GM18507 (cell line): ENCODE measurements at places on chromosomes 12 and 14.

DNA sequence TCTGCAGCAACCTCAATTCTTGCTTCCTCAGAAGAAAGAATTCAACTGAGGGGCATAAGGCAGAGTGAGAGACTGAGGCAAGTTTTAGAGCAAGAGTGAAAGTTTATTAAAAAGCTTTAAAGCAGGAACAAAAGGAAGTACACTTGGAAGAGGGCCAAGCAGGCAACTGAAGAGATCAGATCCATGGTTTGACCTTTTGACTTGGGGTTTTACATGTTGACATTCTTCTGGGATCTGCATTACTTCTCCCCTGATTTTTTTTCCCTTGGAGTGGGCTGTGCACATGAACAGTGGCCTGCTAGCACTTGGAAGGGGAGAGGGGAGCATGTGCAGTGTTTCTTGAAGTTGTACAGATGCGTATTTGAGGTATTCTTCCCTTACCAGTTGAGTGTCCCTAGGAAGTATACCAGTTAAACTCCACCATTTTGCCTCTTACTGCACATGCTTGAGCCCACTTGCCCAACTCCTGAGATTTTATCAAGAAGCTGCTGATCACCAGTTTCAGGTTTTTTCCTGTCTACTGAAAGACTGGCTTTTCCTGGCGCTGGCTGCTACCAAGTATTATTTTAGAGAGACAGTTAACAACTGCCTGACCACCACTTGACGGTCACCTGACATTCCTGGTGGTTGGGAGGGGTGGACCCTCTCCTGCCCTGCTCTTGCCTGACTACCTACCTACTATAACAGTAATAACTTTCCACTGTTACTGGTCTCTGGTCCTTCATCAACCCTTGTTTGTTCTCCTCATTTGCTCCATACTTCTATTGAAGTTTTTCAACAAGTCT lies 26.0 kb upstream of the TMTC2 start:
- no peak for DNase-seq

- DNase-seq, result no peak
Observed at GRCh38 chr12:15599266-15600037, 189.7 kb downstream of the EPS8 start.

GRCh38 chr12:22396735-22397134 lies 62.2 kb upstream of the ST8SIA1 start:
- DNase-seq, result no peak

GRCh38 chr14:32430326-32430725 lies 101.2 kb downstream of the AKAP6 start:
- no peak for DNase-seq

GRCh38 chr12:47887529-47887928 lies 17.3 kb downstream of the VDR start:
- DNase-seq, result no peak

DNA sequence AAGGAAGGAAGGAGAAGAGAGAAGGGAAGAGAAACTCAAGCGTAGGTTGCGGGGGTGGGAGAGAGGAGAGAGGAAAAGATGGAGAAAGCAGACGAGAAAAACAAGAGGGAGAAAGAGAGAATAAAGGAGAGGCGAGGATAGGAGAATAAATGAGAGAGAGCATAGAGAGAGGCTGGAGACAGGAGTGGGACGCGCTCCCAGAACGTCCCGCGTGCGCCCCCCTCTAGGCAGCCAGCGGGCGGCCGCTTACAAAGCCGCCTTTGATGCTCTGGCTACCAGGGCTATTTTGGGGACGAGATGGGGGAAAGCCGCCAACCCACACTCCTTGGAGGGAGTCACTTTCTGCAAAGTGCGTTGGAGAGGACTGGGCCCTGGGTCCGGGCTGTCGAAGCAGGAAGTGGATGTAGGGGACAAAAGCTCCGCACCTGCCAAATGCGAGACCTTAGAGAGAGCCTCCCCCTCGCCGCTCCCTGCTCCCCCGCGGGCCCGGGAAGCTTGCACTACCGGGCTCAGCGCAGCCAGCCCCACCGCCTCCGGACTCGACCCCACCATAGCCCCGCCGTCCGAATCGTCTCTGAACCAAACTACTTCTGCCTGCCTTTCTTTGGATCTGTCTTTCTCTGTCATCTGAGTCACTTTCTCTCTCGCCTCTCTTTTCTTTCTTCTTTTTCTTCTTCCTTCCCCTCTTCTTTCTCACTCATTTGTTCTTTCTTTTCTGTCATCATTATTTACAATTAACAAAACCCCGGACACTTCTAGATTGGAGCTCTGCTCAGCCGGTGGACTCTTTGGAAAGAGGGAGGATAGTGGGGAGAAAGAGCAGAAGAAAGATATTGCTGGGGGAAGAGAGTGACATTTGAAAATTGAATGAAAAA lies 8.0 kb downstream of the ASCL1 start:
- DNase-seq, result no peak

DNA sequence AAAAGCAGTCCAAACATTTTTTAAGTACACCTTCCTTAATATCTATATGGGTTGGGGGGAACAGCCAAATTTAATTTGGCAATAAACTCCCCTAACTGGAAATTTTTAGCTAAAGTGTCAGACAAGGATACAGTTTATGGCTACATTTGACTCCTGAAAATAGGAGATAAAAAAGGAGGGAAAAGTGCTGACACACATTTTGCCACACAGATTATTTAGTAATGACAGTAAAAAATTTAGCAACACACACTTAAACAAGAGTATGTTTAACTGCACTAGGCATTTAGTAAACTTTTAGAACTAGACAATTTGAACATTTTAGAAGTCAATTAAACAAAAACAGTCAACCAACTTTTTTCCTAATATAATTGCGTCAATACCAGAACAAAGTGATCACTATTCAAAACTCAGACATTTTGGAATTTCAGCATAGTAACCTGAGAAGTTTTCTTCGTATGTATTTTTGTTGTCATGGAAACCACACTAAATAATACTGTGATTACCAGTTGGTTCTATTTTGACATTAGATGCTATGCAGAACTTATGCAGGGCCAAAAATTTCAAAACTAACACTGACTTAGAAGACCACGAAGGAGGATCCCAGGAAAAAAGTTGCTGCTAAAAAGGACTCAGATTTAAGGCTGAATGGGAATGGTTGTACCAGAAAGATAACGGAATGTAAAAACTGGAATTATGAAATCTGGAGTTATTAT lies 13.4 kb downstream of the GMFB start:
- no peak for DNase-seq

- DNase-seq, result no peak
Observed at GRCh38 chr12:68074306-68075027, 85.1 kb downstream of the IFNG start.

DNA sequence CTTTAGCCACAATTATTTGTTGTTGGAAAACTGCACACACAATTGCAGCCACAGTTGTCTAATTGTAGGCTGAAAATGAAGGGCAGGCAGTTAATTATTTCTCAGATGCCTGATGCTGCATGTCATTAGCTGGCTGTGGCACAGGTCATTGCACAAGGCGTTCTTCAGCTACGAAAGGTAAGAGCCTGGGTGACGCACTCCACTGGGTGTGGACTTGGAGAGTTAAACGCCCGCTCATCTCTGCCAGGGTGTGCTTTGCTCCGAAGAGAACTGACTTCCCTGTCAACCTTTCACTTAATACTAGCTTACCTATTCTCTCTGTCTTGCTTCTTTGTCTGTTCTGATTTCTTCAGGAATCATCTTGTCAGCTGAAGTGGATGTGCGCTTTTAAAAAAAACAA lies 91.4 kb upstream of the CPM start:
- no peak for DNase-seq

DNA sequence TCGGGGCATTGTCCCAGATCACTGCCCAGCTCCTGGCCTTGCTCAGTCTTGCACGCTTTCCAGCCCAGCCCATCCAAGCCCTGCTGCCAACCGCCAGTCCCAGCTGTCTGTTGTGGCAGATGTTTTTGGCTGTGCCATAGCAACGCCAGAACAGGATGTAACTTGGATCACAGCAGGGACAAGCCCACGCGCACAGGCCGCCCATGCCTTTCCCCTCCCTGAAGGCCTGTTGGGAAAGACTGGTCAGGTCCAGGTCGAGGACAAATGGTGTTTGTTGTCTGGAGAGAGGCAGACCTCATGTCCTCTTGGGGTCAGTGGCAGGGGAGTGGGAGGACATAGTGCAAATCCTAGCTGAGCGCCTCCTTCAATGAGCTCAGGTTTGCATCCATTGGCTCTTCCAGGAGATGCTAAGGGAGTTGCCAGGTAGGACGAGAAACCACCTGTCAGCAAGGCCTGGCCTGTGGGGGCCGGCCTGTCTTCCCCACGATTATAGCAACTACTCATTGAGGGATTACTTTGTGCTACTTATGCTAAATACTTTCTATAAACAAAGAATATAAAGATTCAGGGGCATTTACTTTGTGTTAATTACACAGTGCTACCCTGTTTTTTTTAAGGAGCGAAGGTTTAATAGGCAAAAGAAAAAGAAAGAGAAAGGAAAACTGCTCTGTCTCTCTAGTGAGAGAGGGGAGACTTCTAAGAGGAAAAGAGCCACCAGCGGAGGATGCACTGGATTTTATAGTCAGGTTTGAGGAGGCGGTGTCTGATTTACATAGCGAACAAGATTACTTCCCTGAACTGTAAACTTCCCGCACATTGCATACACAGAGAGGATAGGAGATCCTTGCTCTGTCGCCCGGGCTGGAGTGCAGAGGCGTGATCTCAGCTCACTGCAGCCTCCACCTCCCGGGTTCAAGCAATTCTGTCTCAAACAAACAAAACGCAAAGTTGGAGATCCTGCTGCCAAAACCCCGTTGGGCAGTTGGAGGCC lies 42.8 kb upstream of the CORO1C start:
- DNase-seq, result no peak
